ENCODE measurements at places on chromosomes 12 and 14.

DNA sequence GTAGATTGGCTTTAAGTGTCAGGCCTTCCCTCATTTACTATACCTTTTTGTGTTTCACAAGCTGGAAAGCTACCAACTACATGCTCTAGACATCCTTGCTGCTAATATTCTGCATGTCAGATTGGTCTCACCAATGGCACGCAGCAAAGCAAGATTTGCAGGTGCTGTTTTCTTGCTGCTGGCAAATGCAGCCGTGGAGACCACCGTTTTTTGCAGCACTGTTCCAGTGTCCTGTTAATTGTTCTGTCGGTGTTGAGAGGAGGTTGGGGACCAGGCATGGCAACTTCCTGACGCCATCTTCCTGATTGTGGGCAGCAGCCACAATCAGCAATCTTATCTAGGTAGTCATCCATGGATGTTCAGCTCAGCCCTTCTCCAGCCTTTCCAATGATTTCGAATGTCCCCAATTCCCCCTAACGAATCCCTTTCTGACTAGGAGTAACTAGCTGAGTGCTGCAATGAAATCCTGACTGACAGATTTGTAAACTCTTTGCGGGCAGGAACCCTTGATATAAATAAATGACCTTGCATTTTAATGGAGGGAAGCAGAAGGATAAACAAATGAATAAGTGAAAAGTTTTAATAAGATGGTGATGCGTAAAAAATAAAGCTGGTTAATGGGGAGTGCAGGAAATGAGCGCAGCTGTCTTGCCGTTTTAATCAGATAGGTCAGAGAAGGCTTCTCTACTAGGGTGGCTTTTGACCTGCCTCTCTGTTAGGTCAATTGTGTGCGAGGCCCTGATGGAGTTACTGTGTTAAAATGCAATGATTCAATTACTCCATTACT, 574 bp upstream of the CRADD start:
- DNase-seq = no peak

DNA sequence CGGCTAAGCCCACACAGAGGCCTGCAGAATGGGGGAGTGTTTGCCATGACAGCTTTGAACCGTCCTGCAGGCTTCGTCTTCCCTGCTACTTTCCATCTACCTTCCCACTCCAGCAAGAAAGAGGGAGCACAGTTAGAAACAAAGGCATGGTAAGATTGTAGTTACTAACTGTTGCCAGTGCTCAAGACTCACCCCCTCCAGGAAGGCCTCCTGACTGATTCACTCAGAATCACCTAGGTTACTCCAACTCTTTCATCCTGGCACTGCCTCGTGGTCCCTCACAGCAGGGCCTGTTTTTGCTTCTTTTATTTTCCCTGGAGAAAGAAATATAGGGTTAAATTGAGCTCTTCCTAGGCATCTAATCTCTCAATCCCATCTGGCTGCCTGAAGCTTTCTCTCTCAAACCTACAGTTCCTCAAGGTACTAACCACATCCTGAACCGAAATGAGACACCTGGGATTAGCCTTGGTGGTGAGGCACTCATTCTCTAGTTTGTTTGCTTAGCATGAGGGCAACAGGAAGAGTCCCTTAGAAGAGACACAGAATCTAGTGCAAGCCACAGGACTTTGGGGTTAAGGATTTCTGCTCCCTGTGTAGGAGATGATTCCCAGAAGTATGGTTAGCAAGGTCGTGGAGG, 7.8 kb downstream of the GALNT6 start:
- DNase-seq = no peak

GRCh38 chr12:74890237-74890599, 319.4 kb downstream of the KCNC2 start:
- no peak for DNase-seq

DNA sequence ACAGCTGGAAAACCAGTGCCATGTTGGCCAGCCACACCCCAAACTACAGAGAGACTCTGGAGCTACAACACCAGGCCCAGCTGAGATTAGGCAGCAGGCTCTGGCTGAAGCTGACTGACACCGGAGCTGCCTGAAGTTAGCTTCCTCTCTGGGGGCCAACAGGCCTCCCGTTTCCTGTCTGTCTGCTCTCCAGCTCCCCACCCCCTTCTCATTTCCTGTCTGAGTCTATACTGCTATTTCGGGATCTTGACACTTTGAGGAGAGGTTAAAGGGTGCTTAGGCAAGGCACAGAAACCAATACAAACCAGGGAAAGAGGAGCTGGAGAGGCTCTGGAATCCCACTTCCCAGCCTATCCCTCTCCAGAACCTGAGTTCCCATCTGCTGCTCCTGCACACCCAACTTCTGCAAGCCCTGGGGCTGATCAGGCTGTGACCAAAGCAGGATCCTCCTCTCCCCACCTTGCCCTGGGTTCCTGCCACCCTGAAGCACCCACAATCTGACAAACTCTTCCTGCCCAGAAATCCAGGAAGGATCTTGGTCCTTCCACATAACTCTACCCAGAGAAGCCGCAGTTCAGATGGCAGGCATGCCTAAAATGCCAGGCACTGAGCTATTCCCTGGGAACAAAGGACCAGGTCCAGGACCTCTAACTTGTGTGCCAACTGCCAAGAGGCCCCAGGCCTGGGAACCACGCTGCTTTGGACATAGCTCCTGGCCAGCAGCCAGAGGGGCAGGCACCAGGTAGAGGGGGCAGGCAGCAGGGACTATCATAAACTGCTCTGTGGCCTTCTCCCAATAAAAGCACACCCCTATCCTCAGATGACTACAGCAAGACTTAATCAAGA, 39.9 kb downstream of the PRPF40B start:
- peak; percentile 83 for DNase-seq

GRCh38 chr12:92442782-92443181, 260.0 kb upstream of the PLEKHG7 start:
- no peak for DNase-seq

DNA sequence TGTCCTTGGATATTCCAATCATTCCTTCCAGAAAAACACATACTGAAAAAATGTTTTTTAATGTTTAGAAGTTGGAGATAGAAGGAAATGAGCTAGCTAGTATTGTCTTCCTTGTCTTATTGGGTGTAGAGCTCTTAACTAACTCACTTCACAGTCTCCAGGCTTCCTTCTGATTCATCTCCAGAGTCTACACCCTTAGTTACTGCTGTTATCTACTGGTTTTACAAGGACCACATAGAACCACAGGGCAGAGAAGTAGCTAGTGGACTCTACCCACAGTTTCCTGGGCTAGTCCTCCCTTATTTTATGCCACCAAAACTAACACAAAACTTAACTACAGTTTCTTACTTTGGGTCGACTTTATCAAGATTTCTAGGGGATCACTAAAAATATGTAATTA, 31.0 kb upstream of the DHRS4 start:
- DNase-seq = no peak

DNA sequence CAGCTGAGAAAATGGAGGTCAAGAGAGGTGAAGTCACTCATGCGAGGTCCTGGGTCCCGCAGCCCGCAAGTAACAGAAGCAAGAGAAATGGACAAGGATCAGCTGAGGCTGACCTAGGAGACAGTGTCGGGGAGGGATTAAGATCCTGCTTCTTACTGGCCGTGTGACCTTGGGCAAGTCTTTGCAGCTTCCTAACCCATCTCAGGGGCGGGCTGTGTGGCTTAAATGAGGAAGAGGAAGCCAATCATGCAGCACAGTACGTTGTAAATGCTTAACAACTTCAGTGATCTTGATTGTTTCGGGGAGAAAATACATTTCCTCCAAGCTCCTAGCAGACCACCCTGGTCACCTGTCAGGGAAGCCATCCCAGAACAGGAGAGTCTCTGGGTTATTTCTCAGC, 7.1 kb upstream of the PGF start:
- DNase-seq = no peak

DNA sequence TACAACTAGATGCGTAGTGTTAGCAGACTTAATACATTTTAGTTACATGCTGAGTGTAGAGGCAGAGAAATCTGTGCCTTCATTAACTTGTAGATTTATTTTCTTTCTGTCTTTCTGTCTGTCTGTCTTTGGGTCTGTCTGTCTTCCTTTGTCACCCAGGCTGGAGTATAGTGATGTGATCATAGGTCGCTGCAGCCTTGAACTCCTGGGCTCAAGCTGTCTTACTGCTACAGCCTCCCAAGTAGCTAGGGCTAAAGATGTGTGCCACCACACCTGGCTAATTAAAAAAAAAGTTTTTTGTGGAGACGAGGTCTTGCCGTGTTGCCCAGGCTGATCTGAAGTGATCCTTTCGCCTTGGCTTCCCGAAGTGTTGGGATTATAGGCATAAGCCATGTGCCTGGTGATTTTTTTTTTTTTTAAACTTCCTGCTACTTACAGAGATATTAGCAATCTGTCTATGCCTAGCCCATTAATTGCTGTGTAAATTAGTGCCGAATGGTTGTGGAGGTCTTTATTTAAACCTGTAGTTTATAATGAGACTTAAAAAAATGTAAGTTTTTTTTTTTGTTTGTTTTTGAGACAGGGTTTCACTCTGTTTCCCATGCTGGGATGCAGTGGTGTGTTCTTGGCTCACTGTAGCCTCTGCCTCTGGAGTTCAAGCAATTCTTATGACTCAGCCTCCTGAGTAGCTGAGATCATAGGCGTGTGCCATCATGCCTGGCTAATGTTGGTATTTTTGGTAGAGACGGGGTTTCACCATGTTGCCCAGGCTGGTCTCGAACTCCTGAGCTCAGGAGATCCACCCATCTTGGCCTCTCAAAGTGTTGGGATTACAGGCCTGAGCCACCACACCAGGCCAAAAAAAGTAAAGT, 22.8 kb downstream of the ERC1 start:
- no peak for DNase-seq

- DNase-seq = no peak
These were observed 44.9 kb upstream of the STRAP start for GRCh38 chr12:15837141-15837790.

DNA sequence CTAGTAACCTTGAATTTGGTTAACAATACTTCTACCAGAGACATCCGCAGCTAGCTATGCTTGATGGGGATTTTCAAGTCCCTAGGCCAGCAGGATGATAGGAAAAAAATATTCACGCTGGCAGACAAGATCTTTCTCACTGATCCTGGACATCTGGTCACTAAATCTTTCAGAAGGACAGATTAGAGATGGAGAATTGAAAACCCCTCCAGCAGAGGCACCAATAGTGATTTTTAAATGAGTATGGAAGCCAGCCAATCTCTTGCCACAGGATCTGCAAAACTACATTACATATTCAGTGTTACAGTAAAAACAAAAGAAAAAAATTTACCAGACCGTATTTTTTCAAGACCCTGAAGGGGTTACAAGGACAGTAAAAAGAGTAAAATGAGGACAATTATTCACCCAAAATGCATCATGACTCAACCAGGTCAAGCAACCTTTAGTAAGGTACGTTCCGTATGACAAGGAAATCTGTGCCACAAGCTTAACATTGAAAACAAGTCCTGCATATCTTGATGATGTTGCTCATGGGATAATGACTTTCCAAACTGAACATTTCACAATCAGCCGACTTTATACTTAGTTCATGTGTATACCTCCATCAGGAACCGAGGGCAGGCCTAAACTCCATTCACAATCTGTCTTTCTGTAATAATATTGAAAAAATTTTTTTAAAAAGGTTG, 239.5 kb downstream of the GXYLT1 start:
- no peak for DNase-seq

DNA sequence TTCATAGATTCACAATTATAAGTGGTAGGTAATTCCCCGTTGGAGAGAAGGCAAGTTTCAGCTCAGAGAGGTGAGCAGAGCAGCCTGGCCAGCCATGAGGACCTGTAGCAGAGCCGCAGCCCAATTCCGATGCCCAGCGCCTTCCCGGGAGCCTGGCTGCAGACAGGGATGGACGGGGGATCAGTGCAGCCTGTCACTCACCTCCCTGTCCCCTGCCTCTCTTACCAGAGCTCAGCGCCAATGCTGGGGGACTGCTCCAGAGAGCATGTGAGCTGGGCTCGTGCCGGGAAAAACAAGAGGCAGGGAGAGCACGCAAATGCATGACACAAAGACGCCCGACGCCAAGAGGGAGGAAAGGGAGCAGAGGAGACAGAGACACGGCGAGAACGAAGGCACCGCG, 231.9 kb downstream of the BCL11B start:
- no peak for DNase-seq

- no peak for DNase-seq
These were observed 29.8 kb upstream of the STRAP start for GRCh38 chr12:15852383-15852782.

GRCh38 chr14:22658946-22659345, 14.8 kb upstream of the OR6J1 start:
- no peak for DNase-seq

DNA sequence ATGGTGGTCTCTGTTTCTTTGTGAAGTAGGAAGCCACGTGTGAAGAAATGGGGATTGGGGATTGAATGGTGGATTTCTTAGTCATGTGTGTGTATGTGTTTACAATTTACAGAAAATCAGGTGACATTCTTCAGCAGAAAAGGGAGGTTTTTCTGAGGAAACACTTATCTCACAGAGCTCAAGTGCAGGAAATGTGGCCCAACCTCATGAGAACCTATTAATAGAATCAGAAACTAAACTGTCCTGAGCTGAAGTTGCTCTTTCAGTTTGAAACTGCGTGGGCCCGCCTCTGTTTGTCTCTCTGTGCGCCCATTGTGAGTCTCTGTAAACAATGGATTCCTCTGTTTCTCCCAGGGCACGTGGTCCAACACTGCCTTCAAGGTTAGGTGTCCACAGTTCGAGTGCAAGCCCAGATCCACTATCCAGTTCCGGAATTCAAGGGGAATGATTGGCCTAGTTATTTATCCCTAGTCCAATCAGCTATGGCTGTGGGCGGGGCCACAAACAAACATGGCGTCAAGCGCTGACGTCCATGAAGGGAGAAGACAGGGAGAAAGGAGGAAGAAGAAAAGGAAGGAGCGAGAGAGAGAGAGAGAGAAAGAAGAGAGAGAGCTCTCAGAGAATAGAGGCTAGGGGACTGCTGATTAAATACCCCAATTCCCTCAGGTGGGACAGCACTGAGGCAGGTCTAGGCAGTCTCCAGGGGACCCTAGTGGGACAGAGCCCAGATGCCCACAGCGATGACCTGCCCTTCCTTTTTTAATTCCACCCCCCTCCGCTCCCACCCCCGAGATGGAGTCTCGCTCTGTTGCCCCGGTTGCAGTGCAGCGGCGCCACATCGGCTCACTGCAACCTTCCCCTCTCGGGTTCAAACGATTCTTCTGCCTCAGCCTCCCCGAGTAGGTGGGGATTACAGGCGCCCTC, 31.4 kb upstream of the C12orf76 start:
- DNase-seq = peak; percentile 59

DNA sequence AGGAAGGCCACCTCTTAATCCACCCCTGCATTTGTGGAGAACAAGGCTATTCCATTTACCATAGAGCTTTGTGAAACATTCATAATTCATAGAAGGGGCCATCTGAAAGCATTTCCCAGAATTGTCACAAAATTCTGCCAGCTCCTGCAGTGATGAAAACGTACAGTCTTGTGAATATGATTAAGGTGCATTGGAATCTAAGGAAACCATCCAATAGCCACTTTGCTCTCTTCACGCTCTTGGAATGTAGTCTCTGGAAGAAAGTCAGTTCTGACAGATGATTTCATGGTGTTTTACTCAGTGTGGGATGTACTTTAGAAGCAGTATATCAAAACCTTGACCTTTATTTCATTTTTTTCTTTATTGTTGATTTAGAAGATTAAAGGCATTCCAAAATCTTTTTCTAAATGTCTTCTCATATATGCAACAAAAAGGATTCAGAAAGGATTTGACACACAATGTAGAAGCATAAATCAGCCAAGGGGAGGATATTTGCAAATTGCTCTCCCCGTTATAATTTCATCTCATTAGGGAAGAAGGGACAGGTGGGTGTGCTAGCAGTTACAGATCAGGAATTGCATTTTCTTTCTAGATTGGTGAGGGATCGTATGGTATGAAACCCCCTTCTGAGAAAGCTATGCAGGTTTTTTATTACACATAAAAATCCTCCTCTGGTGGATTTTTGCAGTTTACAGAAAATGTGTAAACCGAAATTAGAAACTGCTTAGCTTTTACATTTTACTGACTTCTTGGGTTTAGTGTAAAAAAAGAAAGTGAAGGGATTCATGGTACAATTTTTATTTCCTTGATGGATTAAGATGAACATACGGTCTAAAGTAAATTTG, 390.2 kb downstream of the LRIG3 start:
- no peak for DNase-seq
